ENCODE measurements at places on chromosomes 12 and 14. TPM values are rescaled to one million over a fixed set of nuclear protein-coding genes. Genes with fewer than 3 reads are reported as not detected.
A peak's percentile ranks its signal among the peaks of the same experiment; 100 is the strongest.

GRCh38 chr14:49553892-49554291 is 32.3 kb downstream of the RPS29 start:
- H3K4me1 ChIP-seq = peaks cover 7% of the 10 kb centered on the region
- H3K27me3 ChIP-seq = no peaks in the 10 kb centered on the region
- DNase-seq = no peak
- H3K27ac ChIP-seq = no peak overlapping the region
- no peak overlapping the region for H3K4me3 ChIP-seq

DNA sequence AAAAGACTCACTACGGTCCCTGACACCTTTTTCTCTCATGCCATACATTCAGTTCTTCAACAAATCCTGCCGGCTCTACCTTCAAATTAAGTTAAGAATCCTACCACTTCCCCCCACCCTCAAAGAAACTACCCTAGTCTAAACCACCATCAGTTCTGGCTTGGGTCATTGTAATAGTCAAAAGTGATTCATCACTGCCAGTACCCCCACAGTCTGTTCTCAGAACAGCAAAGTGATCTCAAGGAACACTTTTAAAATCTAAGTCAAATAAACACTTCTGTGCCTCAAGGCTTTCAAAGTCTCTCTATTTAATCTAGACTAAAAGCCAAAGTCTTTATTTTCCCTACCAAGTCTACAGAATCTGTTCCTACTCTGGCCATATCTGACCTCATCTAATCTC is 12.0 kb upstream of the FAM234B start:
- H3K36me3 ChIP-seq = no peaks in the 10 kb centered on the region
- H3K4me3 ChIP-seq = no peak overlapping the region
- no peaks in the 10 kb centered on the region for H3K4me1 ChIP-seq
- H3K27ac ChIP-seq = no peak overlapping the region
- H3K27me3 ChIP-seq = no peaks in the 10 kb centered on the region

DNA sequence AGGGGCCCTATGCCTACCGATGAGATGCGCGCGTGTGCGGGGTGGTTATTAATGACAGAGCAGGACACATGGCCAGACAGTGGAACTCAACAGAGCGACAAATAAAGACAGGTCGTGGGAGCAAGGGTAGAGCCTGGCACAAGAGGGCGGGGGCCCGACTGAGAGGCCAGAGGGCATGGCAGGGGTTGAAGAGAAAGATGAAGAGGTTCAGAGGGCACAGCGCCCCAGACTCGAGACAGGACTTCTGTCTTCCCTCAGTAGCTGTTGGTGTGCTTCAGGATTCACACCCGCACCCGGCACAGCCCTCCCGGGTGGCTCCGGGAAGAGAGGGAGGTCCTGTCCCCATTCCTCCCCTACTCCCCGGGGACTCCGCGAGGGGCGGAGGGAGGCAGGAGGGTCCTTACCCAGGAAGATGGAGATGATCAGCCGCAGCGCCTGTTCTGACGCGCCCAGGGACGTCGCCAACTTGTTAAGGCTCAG is 366 bp downstream of the LPCAT3 start:
- peak overlapping the region; percentile 97 for H3K4me3 ChIP-seq
- H3K36me3 ChIP-seq = no peaks in the 10 kb centered on the region
- peak overlapping the region; percentile 92 for H3K27ac ChIP-seq
- no peaks in the 10 kb centered on the region for H3K27me3 ChIP-seq
- peaks cover 15% of the 10 kb centered on the region for H3K4me1 ChIP-seq
- peak; percentile 9 for DNase-seq

GRCh38 chr12:95577820-95578219 is 26.5 kb upstream of the USP44 start:
- no peak overlapping the region for H3K27ac ChIP-seq
- no peaks in the 10 kb centered on the region for H3K4me1 ChIP-seq
- no peak overlapping the region for H3K4me3 ChIP-seq
- no peaks in the 10 kb centered on the region for H3K27me3 ChIP-seq
- DNase-seq = no peak

GRCh38 chr12:15534874-15535273 is 212.6 kb downstream of the PTPRO start:
- H3K36me3 ChIP-seq = no peaks in the 10 kb centered on the region
- H3K27me3 ChIP-seq = no peaks in the 10 kb centered on the region
- no peaks in the 10 kb centered on the region for H3K4me1 ChIP-seq

The PHETA1 gene
- 18.6 TPM for total RNA-seq

GRCh38 chr12:27824126-27824842 is 44.2 kb upstream of the MANSC4 start:
- no peaks in the 10 kb centered on the region for H3K27me3 ChIP-seq
- no peak overlapping the region for H3K4me3 ChIP-seq
- H3K36me3 ChIP-seq = no peaks in the 10 kb centered on the region
- H3K4me1 ChIP-seq = peaks cover 30% of the 10 kb centered on the region

The FOXN4 gene
- total RNA-seq = not detected

Data from PC-3 (cell line).